ENCODE measurements at places on chromosomes 3 and 15.
A peak's percentile ranks its signal among the peaks of the same experiment; 100 is the strongest.

- DNase-seq = no peak
These were observed at the start of gene OR4F15 for GRCh38 chr15:101811902-101812301. Gene OR4F15 (plus strand): TSS chr15:101812202. CDS start chr15:101818187, 5,985 bp downstream.

GRCh38 chr3:105187344-105187743, 179.4 kb upstream of the ALCAM start:
- no peak for DNase-seq

DNA sequence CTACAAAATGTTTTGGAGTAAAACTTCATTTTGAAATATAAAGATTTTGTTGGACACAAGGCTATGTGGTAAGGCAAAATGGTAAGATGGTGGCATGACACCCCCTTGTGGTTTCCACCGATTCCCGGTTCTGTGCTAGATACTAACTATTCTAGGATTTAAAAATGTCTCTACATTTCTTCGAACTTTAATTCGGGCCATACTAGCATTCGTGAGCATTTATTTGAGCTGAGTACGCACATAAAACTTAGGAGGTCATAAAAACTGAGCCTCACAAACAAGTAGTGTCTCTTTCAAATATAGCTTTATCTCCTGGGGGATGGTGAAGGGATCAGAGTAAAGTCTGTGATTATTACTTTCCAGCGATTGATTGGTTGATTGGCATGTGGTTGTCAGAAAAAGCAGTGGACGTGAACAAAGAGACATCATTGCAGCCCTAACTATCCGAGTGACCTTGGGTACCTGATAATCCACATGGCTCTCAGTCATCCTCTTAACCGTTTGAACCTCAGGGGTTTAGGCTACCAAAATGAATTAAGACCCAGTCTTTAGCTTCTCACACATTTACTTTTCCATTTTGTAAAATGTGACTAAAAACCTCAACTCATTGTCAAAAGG, 1.1 kb upstream of the ZNF639 start:
- DNase-seq = peak; percentile 47

DNA sequence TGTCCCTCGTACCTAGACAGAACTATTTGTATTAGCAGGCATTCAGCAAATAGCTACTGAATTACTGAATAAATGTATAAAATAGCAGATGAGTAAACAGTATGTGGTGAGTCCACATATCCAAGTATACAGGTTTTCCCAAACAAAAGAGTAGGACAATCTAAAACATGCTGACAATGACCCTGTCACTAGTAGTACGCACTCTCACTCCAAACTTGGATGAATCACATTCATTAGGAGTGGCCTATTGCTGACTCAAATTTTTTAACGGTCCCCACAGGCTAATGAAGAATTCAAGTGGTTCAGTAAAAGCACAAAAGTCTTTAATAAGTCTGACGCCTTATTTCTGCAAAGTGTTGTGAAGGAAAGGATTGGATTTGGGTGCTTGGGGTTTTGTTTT, 449.3 kb upstream of the THBS1 start:
- no peak for DNase-seq

- DNase-seq = no peak
These were observed 39.5 kb upstream of the GOLGA6B start for GRCh38 chr15:72614810-72615532.

- DNase-seq = no peak
These were observed 34.0 kb upstream of the NPHP3 start for GRCh38 chr3:132756108-132756650.

DNA sequence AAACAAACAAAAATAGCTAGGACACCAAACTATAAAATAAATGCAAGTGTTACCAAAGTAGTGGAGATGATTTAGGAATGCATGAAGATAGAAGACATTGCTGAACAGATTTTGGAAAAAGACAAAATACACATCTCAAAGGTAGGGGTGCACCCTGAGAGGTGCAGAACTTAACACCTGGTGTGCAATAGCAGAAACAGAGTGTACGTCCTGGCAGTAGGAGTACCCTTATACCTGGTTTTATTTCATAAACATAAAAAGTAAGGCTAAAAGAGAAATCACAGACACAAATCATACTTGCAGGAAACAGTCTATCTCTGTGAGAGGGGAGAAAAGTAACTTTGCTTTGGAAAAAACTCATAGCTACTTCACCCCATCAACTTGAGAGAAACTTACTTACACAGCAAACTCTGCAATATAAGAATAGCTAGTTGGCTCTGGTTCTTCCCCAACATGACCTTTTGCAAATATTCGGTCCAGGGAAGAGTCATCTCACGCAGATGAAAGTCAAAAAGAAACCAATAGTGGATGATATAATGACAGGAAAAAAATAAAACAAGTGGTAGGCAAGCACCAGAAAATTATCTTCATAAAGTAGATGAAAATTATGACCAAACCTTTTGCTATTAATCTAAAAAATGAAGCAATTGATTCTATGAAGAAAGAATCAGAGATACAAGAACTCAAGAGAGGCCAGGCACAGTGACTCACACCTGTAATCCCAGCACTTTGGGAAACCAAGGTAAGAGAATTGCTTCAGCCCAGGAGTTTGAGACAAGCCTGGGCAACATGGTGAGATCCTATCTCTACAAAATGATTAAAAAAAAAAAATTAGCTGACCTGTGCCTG, 108.9 kb upstream of the BNIP2 start:
- no peak for DNase-seq

DNA sequence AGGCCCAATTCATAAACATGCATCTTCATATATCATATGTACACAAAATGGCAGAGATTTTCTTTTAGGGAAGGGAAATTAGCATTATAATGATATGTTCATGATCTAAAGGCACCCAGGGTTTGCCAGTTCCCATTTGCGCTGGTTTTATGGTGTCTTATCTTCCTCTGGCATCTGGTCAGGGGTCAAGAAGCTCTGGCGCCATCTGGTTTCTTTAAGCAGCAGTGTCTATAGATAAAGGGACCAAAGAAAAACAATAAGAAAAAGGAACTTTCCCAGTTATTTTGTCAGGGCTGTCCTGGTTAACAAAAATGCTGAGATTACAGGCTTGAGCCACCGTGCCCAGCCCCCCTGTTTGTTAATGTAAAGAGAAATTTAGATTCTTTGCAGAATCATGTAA, 3.3 kb upstream of the DCP1A start:
- peak; percentile 12 for DNase-seq

DNA sequence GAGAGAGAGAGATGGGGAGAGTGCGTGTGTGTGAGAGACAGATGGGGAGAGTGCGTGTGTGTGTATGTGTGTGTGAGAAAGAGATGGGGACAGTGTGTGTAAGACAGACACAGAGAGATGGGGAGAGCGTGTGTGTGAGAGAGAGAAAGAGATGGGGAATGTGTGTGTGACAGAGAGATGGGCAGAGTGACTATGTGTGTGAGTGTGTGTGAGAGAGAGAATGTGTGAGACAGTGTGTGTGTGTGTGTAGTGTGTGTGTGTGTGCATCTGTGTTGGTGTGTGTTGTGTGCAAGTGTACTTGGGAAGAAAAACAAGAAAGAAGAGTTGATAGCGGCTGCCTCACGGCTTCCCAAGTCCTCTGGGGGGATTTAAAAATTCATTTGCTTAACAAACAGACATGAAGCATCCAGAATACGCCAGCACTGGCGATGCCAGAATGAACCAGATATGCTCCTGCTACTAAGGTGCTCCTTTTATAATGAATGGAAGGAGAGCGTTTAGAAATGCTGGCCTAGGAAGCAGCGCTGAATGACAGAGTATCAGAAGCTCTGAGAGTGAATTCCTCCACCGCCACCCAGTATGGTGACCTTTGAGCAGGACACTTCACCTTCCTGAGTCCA, 186.1 kb upstream of the TSC22D2 start:
- no peak for DNase-seq

GRCh38 chr3:194025119-194025518, 110.8 kb upstream of the HES1 start:
- DNase-seq = no peak

DNA sequence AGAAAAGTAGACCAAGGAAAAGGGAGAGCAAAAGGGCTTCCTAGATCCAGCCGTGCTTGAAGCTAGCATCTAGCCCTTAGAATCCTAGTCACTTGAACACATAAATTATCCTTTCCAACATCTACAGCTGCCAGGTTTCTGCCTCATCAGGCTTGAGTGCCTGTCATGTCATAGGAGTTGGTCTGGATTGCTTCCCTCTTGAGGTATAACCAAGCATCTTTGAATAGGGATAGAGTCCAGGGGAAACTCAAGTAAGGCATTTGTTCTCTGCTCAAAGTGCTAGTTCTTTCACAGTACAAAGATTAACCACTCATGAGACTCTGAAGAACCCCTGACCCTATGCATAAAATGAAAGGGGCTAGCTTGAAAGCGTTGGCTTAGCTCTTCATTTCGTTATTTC, 72.3 kb downstream of the SLCO3A1 start:
- DNase-seq = no peak

- DNase-seq = no peak
These were observed 21.7 kb downstream of the LRRK1 start for GRCh38 chr15:100940767-100941379.

- no peak for DNase-seq
These were observed 33.4 kb downstream of the UBXN7 start for GRCh38 chr3:196398782-196399181.

- DNase-seq = no peak
These were observed 173.1 kb downstream of the TBC1D2B start for GRCh38 chr15:77904436-77904821.

- no peak for DNase-seq
These were observed 414.4 kb upstream of the ALCAM start for GRCh38 chr3:104952146-104952972.

- DNase-seq = no peak
These were observed 134.2 kb downstream of the TJP1 start for GRCh38 chr15:29687939-29688505.

DNA sequence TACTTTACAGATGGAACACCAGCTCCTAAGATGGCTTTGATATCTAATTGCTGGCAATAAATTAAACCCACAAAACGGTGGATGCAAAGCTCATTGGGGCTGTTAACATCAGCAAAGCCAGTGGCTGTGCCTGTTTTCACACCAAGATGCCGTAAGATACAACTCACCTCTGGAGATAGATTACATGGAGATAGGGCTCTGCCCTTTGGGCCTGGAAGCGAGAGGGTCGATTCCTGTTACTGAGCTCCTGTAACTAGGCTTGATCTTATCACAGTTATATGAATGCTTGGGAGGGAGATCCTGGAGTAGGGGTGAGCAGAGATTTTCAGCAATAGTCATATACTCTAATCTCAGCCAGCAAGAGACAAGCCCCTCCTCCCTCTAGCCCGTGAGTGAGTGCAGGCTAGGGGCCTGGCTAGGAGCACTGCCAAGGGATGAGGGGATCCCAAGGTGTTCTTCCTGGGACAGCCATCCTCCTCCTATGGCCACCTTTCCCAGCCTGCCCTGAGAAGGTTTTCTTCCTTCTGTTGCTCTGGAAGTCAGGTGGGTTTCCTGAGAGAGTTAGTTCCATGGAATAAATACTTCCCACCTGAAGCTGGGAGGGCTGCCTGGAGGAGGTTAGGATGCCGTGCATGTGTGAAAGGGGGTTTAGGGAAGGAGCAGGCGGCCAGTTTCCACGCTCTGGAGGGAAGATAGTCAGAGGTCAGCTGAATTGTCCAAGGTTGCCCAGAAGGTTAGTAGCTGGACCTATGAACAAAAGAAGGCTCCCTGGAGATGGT, 18.1 kb upstream of the DOCK3 start:
- DNase-seq = peak; percentile 5

- DNase-seq = no peak
These were observed 39.3 kb upstream of the SEMA6D start for GRCh38 chr15:47678040-47678439.

- DNase-seq = no peak
These were observed 333.4 kb downstream of the NAALADL2 start for GRCh38 chr3:175192536-175192935.

DNA sequence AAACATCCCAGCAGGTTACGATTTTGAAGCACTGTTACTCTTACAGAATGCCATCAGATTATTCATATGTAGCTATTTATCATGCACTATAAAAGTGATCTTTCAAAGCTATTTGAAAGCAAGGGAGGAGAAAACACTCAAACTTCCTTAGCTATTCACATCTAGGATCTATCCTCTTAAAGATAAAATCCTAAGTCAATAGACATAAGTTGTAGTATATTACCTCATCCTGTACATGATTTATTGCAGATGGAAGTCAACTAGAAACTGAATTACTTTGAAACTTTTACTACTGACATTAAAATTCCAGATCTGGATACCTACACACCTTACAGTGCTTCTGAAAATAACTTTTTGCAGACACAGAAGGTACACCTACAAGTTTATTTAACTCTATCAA, 197.2 kb downstream of the MEIS2 start:
- DNase-seq = no peak

DNA sequence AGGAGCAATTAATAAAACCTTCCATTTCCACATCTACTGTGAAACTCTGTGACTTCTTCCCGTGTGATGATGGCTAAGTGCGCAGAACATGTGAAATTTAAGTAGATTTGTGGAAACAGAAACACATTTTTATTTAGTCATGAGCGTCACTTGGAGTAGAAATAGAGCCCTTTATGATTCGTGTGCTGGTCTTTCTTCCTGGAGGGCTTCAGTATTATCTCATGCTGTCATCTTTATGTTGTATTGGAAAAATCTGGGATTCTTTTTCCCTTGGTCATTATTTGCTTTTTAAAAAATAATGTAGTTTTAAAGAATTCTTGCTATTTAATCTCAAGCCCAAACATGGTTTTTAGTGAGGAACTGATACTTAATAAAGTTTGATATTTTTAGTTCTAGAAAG, 284.0 kb upstream of the CTDSPL start:
- DNase-seq = no peak

DNA sequence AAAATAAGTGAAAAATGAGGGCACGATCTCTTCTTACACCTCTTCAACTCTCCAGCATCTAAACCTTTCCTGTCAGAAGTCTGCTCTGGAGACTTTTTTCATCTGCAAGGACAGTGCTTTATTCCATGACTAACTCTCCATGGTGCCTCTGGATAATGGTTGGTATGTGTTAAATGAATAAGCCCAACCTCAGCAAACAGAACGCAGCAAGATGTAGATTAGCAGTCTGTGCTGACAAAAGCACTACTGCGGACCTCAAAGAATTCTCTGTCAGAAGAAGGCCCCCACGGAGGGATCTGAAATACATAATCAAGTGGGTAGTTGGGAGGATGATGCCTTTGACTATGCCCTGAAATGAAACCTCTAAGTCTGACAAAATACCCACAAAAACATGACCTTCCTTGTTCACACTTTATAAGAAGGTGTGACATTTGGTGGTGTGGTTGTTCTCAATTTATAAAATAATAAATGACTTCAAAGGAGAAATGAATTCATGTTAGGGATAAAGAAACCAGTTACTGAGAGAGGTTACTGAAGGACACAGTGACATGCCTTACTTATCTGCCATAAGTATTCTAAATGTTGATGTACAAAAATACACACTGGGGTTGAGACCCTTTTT, 43.2 kb upstream of the ADCY5 start:
- no peak for DNase-seq

GRCh38 chr3:170863816-170864215, 6.2 kb downstream of the RPL22L1 start:
- DNase-seq = no peak

- no peak for DNase-seq
These were observed 60.5 kb upstream of the TBC1D5 start for GRCh38 chr3:17802950-17803349.
